Activated CD8-positive, alpha-beta T cell treated with anti-CD3 and anti-CD28 coated beads for 36 hours (primary cell): ENCODE measurements at places on chromosomes 13 and 19. TPM values are rescaled to one million over a fixed set of nuclear protein-coding genes. Genes with fewer than 3 reads are reported as not detected.

DNA sequence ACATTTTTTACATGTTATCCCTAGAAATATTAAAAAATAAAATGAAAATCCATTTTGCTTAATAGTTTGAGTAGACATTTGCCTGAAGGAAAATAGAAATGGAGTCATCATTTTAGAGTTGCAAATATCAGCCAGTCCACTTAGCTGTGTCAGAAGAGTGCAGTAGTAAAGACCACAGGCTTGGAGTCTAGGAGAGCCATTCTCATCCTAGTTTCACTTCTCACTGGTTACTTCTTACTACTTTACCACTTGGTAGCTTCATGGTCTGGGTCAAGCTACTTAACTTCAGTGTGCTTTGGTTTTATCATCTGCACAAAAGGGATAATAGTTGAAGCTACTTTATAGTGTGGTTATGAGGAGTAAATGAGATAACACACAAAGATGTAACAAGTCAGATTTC, 286.5 kb upstream of the NBEA start:
- no peak for DNase-seq

Gene CYP4F2
- not detected for total RNA-seq

Gene LRP3
- 0.31 TPM for total RNA-seq

DNA sequence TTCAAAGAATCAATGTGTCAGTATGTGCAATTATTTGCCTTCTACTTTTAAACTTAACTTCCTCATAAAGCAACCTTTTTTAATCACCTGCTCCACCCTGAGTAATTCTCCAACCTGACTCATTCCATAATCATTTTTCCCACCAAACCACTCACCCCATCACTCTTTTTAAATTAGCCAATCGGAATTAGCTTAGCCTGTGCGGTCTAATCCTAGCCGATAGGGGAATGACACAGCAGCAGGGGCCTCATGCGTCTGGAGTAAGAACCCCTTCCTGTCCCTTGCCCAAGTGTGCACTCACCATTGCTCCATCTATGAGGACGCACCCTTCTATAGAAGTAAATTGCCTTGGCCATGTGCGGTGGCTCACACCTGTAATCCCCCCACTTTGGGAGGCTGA, 27.4 kb upstream of the ZNF83 start:
- no peak for DNase-seq

- no peak for DNase-seq
Observed at GRCh38 chr13:99926014-99926731, 45.4 kb downstream of the ZIC5 start.

DNA sequence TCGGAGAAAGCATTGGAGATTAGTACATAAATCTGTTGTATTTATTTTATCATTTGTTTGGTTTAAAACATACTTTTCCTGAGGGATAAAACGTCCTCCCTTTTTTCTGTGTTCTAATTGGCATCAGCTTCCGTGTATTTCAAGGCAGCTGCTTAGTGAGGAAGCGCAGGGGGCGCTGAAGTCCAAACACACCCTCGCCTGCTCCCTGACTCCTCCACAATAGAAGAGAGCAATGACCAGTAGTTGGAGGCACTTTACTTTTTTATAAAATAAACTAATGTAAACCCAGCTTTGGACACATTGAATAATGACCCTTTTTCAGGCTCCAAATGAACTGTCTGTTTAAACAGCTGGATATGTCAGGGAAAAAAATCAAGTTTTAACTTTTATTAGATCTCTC, 79.9 kb downstream of the RNASEH2B start:
- DNase-seq: no peak

Gene THAP8
- 3.7 TPM for total RNA-seq

- DNase-seq: peak; percentile 50
Observed at GRCh38 chr19:46756544-46756888, 10.3 kb upstream of the STRN4 start.

GRCh38 chr19:13023656-13024055, 28.4 kb downstream of the NFIX start:
- DNase-seq: no peak

DNA sequence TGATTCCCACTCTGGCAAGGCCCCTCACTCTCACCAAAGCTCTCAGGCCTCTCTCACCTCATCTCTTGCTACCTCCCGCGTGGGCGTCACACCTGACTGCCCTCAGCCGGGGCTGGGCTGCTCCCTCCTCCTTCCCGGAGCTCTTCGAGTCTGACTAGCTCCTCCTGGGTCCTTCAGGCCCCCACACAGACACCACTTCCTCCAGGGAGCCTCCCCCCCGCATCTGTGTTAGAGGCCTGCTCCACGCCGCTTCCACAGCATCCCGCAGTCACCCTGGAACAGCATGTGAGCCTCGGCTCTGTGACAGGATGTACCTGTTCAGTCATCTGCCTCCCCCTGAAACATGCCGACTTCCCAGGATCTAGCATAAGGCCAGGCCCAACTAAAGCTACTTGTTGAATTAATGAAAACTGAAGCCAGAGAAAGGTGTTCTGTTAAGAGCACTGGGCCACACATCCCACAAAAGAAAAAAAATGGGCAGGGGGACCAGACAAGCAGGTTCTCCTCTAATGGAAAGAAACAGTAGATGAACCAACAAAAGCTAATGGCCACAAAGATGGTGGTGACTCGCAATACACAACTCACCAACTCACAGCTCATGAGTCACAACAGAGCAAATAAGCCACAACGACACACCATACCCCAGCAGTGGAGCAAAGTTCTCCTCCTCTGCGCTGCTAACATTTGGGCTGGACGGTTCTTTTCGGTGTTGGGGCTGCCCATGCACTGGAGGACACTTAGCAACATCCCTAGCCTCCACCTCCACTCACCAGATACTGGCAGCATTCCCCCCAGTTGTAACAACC, 3.0 kb downstream of the PPP6R1 start:
- DNase-seq: peak; percentile 86

Gene S1PR4
- 48.5 TPM for total RNA-seq

GRCh38 chr13:35836446-35836845, 294.7 kb downstream of the DCLK1 start:
- DNase-seq: no peak

- no peak for DNase-seq
Observed at GRCh38 chr13:72959643-72960042, 99.2 kb upstream of the KLF5 start.
